ENCODE measurements at places on chromosomes 5 and 9.

DNA sequence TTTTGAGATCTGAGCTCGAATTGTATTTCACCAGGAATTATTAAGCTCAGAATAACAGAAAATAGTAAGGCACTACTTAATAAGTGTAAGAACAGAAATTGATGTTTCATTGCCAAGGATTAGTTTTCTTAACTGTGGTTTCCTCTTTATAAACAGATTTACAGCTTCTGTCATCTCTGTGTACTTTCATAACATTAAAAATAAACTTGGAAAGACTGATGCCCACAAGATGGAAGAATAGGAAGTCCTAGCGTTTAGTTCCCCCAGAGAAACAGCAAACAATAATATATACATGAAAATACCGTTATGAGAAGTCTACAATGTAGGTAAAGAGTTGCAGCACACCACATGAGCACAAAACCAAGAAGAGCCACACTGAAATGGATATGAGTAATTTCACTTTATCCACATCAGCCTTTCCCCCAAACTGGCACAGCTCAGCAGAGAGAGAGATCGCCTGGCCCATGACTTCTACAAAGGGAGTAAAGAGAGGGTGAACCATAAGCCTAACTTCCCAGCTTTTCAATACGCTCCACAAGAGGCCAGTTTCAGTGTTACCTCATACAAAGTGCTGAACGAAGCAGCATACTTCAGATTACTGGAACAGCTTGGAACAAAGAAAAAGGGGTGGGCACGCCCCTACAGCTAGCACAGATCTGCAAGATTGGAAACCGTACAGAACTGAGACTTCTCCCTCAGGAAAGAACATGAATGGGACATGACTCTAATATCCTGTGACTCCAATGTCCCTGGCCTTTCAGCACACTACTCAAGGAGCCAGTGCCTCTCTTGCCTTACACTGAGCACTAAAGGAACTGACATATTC lies 75.4 kb downstream of the EMB start:
- DNase-seq: no peak

- DNase-seq: peak; percentile 21
These were observed 52.5 kb downstream of the SH3GL2 start for GRCh38 chr9:17631396-17631795.

- no peak for DNase-seq
These were observed 1413.1 kb upstream of the CDH6 start for GRCh38 chr5:29780401-29780800.

DNA sequence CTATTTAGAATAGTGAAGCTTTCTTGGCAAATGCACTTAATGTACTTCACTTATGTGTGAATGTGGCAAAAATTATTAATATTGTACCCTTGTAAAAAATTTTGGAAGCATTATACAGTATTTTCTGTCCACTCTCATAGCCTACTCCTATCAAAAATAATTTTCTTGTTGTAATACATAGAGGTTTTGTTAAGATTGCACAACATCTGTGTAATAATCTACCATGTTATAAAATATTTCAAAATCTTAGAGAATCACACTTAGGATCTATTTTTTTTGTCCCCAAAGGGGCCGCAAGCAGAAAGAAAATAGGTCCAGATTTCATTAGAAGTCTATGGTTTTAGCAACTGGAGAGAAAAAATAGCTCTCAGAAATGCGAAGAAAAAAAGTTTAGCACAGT lies 945.9 kb downstream of the CDH18 start:
- DNase-seq: no peak

DNA sequence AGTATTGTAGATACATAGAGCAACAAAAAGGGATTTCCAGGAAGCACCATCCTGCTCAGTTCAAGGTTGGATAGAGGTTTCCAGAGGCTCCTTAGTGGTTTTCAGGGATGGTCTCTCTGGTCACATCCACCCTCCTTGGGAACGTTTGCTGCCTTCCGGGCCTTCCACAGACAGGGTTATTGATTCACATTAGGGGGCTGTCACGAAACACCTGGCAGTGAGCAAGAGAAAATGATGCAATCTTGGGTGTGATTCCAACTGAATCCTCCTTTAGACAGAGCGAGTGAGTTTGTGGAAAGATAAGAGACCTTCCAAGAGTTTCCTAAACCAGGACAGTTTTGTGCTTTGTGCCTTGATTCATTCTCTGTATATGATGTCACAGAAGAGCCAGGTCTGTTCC lies 43.8 kb upstream of the CTSL start:
- DNase-seq: no peak
